ENCODE measurements at places on chromosomes 3 and 15.
A peak's percentile ranks its signal among the peaks of the same experiment; 100 is the strongest.

DNA sequence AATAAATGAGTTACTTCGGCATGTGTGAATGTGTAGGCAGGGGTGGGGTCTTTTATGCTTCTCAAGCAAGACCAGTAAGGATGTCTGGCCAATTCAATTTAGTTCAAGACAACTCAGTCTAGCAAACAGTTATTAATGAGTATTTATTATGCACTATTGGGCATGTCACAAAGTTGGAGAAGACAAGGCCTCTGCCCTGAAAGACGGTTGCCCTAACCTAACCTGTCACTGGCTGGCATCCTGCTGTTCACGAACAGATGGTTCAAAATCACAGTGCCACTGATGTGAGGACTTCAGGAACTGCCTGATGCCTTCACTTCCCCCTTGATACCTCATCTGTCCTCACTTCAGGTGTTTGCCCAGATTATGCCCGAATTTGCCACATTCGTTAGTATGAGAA lies 217.8 kb downstream of the SOX2 start:
- DNase-seq, result no peak

DNA sequence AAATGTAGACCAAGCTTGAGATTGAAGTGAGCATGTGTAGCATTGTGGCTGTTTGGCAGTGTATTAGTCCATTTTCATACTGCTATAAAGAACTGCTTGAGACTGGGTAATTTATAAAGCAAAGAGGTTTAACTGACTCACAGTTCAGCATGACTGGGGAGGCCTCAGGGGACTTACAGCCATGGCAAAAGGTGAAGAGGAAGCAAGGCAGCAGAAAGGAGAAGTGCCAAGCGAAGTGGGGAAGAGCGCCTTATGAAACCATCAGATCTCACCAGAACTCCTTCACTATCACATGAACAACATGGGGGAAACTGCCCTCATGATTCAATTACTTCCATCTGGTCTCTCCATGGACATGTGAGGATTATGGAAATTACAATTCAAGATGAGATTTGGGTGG lies 8.6 kb upstream of the CERS3 start:
- peak; percentile 96 for DNase-seq

- DNase-seq, result no peak
Measured at GRCh38 chr3:45958321-45958791, 15.1 kb downstream of the CXCR6 start.

GRCh38 chr3:37457378-37458065 lies 283.1 kb upstream of the LRRFIP2 start:
- no peak for DNase-seq

DNA sequence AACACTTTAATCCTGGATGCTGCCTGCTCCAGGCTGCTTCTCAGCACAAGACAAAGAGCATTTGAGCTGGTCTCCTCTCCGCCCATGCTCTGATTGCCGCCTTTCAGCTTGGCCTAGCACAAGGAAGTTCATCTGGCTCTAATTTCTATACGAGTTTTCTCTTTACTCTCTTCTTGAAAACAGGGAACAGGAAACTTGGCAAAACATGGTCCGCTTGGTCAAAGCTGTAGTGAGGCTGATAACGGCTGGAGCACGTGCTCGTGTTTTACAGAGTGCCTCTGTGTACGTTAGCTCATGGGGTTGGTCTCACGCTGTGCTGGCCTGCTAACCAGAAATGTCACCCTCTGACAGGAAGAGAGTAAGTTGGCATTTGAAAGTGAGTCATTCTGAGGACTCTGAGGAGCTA lies 19.2 kb downstream of the RARRES1 start:
- DNase-seq, result no peak

- DNase-seq, result no peak
Measured at GRCh38 chr15:70164910-70165715, 67.4 kb upstream of the TLE3 start.

GRCh38 chr3:36303286-36303685 lies 77.0 kb upstream of the STAC start:
- DNase-seq, result no peak

GRCh38 chr3:173473237-173473636 lies 75.7 kb downstream of the NLGN1 start:
- no peak for DNase-seq

GRCh38 chr3:47617086-47618010 lies 38.7 kb upstream of the CSPG5 start:
- no peak for DNase-seq

GRCh38 chr15:65476903-65477302 lies 40.6 kb downstream of the DPP8 start:
- DNase-seq, result peak; percentile 14

GRCh38 chr15:66008940-66009562 lies 139.8 kb downstream of the RAB11A start:
- DNase-seq, result peak; percentile 66
